ENCODE measurements at places on chromosomes 11 and 22.

DNA sequence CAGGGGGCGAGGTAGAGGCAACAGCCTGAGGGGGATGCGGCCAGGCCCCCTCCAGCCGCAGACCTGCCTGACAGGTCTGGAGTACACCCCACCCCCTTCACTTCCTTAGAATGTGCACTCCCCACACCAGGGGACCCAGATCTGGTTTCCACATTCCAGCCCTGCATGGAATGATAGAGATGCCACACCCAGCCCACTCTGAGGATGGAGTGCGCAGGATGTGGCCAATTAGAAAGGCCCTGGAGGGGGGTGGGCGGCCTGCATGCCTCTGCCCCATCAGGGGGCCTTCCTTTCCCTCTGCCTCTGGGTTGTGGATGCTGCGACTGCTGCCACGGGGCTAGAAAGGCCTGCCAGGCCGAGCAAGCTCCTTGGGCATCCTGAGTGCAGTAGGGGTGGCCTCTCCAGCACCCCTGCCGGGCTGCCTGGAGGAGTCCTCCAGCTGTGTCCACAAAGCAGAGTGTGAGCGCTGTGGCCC lies 28.2 kb upstream of the MGAT3 start:
- no peaks in the 10 kb centered on the region for H3K4me1 ChIP-seq
- H3K4me3 ChIP-seq: no peak overlapping the region
- no peak for DNase-seq
- H3K27ac ChIP-seq: no peak overlapping the region
- peaks cover 50% of the 10 kb centered on the region for H3K36me3 ChIP-seq

DNA sequence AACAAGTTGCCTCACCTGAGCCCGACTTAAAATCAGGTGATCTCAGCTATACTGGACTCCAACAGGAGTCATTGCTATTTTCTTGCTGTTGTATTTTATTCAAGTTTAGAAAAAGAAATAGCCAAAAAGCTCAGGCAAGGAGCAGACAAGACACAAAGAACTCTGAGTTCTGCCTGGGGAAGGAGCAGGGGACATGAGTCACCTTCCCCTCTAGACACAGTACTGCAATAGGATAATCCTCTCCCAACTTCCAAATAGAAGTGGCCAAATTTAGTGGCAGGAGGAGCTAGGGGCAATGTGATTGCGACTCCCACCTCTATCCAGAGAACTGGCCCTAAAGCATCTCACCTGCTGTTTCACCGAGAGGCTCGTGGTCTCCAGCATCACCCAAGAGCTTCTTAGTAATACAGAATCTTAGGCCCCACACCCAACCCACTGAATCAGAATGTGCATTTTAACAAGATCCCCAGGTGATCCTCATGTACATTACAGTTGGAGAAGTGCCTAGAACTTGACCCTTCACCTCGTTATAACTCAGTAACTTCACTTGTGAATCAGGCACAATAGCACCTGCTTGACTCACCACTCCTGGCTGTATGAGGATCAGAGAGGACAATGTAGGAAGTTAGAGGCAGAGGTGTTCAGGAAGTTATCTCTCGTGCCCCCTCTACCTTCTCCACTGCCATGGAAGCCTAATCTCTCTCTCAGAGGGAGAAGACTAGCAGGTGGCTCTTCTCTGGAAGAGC lies 56.8 kb upstream of the FBXO3 start:
- H3K27me3 ChIP-seq: peaks cover 5% of the 10 kb centered on the region
- H3K36me3 ChIP-seq: no peaks in the 10 kb centered on the region
- H3K27ac ChIP-seq: peak overlapping the region; percentile 4

- no peaks in the 10 kb centered on the region for H3K4me1 ChIP-seq
- no peaks in the 10 kb centered on the region for H3K36me3 ChIP-seq
Measured at GRCh38 chr22:44538518-44539315, 40.7 kb upstream of the RTL6 start.

- peaks cover 40% of the 10 kb centered on the region for H3K27me3 ChIP-seq
- H3K4me3 ChIP-seq: peak overlapping the region; percentile 22
- no peaks in the 10 kb centered on the region for H3K36me3 ChIP-seq
- DNase-seq: peak; percentile 80
- H3K27ac ChIP-seq: no peak overlapping the region
Measured at GRCh38 chr11:113474362-113475159, 637 bp downstream of the DRD2 start.

- H3K27me3 ChIP-seq: no peaks in the 10 kb centered on the region
- H3K36me3 ChIP-seq: peaks cover 20% of the 10 kb centered on the region
- H3K4me3 ChIP-seq: no peak overlapping the region
- no peak for DNase-seq
- H3K4me1 ChIP-seq: no peaks in the 10 kb centered on the region
- no peak overlapping the region for H3K27ac ChIP-seq
Measured at GRCh38 chr11:68767672-68768071, 16.4 kb upstream of the TESMIN start.

DNA sequence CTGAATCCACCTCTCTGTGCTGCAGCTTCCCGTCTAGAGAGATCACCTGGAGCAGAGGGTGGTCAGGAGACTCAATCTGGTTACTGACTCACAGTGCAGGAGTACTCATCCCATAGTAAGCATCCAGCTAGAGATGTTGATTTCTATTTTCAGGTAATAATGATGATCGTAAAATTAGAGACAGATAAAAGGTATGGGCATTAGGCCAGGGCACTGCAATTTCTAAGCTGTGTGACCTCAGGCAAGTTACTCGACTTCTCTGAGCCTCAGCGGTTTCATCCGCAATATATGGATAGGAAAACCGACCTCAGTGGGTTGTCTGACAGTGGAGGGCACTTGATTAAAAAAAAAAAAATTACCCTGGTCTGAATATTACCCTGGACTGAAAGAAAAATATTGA lies 13.8 kb upstream of the SAMM50 start:
- no peak overlapping the region for H3K4me3 ChIP-seq
- H3K4me1 ChIP-seq: no peaks in the 10 kb centered on the region
- DNase-seq: no peak
- peaks cover 48% of the 10 kb centered on the region for H3K36me3 ChIP-seq

DNA sequence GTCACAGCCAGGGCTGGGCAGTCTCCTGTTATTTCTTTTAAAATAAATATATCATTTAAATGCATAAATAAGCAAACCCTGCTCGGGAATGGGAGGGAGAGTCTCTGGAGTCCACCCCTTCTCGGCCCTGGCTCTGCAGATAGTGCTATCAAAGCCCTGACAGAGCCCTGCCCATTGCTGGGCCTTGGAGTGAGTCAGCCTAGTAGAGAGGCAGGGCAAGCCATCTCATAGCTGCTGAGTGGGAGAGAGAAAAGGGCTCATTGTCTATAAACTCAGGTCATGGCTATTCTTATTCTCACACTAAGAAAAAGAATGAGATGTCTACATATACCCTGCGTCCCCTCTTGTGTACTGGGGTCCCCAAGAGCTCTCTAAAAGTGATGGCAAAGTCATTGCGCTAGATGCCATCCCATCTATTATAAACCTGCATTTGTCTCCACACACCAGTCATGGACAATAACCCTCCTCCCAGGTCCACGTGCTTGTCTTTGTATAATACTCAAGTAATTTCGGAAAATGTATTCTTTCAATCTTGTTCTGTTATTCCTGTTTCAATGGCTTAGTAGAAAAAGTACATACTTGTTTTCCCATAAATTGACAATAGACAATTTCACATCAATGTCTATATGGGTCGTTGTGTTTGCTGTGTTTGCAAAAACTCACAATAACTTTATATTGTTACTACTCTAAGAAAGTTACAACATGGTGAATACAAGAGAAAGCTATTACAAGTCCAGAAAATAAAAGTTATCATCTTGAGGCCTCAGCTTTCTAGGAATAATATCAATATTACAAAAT lies 13.4 kb downstream of the OR51B4 start:
- no peaks in the 10 kb centered on the region for H3K36me3 ChIP-seq
- H3K4me3 ChIP-seq: no peak overlapping the region
- no peak overlapping the region for H3K27ac ChIP-seq
- H3K4me1 ChIP-seq: peaks cover 18% of the 10 kb centered on the region

- H3K4me3 ChIP-seq: no peak overlapping the region
- no peak for DNase-seq
- no peaks in the 10 kb centered on the region for H3K4me1 ChIP-seq
- H3K27ac ChIP-seq: no peak overlapping the region
Measured at GRCh38 chr11:2870460-2870859, 15.1 kb downstream of the CDKN1C start.

GRCh38 chr11:12100429-12100828 lies 10.0 kb upstream of the MICAL2 start:
- no peak overlapping the region for H3K27ac ChIP-seq
- no peaks in the 10 kb centered on the region for H3K27me3 ChIP-seq
- H3K36me3 ChIP-seq: no peaks in the 10 kb centered on the region
- H3K4me3 ChIP-seq: no peak overlapping the region
- DNase-seq: no peak

- H3K36me3 ChIP-seq: peaks cover 39% of the 10 kb centered on the region
- no peaks in the 10 kb centered on the region for H3K27me3 ChIP-seq
- H3K4me3 ChIP-seq: no peak overlapping the region
- peaks cover 8% of the 10 kb centered on the region for H3K4me1 ChIP-seq
- no peak overlapping the region for H3K27ac ChIP-seq
Measured at GRCh38 chr22:45154383-45154782, 9.3 kb upstream of the NUP50 start.

- peak overlapping the region; percentile 26 for H3K27ac ChIP-seq
- peaks cover 22% of the 10 kb centered on the region for H3K4me1 ChIP-seq
- no peaks in the 10 kb centered on the region for H3K27me3 ChIP-seq
Measured at GRCh38 chr22:38984224-38984623, 2.1 kb downstream of the APOBEC3B start.

DNA sequence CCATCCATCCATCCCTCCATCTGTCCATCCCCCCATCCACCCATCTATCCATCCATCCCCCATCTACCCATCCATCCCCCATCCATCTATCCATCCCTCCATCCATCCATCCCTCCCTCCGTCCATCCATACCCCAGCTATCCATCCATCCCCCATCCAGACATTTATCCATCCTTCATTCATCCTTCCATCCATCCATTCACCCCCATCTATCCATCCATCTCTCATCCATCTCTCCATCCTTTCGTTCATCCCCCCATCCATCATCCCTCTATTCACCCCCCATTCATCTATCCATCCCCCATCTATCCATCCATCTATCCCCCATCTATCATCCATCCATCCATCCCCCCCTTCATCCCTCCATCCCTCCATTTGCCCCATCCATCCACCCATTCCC lies 97.5 kb downstream of the MPPED1 start:
- peaks cover 11% of the 10 kb centered on the region for H3K4me1 ChIP-seq
- H3K36me3 ChIP-seq: no peaks in the 10 kb centered on the region
- no peak overlapping the region for H3K27ac ChIP-seq
- H3K4me3 ChIP-seq: no peak overlapping the region
- no peak for DNase-seq
- no peaks in the 10 kb centered on the region for H3K27me3 ChIP-seq

- no peak for DNase-seq
- no peaks in the 10 kb centered on the region for H3K36me3 ChIP-seq
- no peak overlapping the region for H3K27ac ChIP-seq
Measured at GRCh38 chr22:39457198-39457555, 365 bp downstream of the MGAT3 start.

GRCh38 chr11:114026355-114026754 lies 33.2 kb upstream of the ZBTB16 start:
- no peak for DNase-seq
- no peaks in the 10 kb centered on the region for H3K4me1 ChIP-seq
- H3K36me3 ChIP-seq: no peaks in the 10 kb centered on the region

GRCh38 chr11:113664981-113665710 lies 41.0 kb downstream of the TMPRSS5 start:
- no peak for DNase-seq
- H3K27me3 ChIP-seq: no peaks in the 10 kb centered on the region
- H3K4me1 ChIP-seq: peaks cover 10% of the 10 kb centered on the region
- H3K4me3 ChIP-seq: no peak overlapping the region

DNA sequence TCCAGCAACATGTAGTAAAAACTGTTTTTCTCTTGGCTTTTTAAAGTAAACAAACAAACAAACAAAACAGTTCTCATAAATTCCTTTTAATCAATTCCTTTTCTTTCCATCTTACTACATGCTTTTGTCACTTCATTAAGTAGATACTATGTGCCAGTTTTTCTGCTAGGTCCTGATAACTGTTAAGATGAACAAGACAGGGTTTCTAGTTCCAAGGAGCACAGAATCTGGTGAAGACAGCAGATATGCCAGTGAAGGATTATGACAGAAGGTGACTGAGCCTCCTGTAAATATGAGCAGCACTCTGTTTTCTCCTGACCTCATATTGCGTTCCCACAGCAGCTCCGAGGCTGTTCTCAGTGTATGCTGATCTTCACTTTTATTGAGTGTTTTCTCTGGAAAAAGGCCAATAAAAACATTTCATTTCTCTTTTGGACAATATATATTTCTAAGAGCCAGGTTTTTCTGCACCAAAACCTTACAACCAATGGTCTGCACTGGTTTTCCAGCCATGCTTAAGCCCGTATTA lies 45.8 kb downstream of the HEPHL1 start:
- no peaks in the 10 kb centered on the region for H3K27me3 ChIP-seq
- DNase-seq: no peak
- no peak overlapping the region for H3K27ac ChIP-seq
- no peak overlapping the region for H3K4me3 ChIP-seq
- H3K36me3 ChIP-seq: no peaks in the 10 kb centered on the region

- no peaks in the 10 kb centered on the region for H3K27me3 ChIP-seq
- no peaks in the 10 kb centered on the region for H3K4me1 ChIP-seq
- H3K4me3 ChIP-seq: no peak overlapping the region
- H3K36me3 ChIP-seq: no peaks in the 10 kb centered on the region
- DNase-seq: peak; percentile 44
Measured at GRCh38 chr11:68994161-68994893, 13.5 kb upstream of the MRGPRD start.

GRCh38 chr22:47356511-47357011 lies 594.1 kb downstream of the TBC1D22A start:
- H3K4me3 ChIP-seq: no peak overlapping the region
- no peaks in the 10 kb centered on the region for H3K27me3 ChIP-seq
- no peaks in the 10 kb centered on the region for H3K36me3 ChIP-seq

DNA sequence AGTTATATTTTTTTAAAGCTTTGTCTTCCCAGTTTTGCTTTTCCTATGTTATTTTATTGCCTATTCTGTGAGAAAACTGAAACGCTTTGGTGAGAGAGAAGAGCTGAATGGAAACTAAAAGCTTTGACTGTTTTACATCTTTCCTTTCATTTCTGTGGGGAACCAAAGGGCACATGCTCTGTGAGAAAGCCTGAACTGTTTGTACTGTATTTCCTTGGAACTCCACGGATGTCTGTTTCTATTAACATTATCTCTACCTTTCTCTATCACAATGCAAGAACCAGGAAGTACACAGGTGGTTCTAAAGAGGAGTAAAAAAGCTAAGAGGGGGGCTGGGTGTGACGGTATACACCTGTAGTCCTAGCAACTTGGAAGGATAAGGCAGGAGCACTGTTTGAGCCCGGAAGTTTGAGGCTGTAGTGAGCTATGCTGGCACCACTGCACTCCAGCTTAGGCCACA lies 43.8 kb downstream of the CELF1 start:
- no peaks in the 10 kb centered on the region for H3K27me3 ChIP-seq
- no peak overlapping the region for H3K4me3 ChIP-seq
- H3K4me1 ChIP-seq: peaks cover 71% of the 10 kb centered on the region
- H3K36me3 ChIP-seq: peaks cover 30% of the 10 kb centered on the region
- peak overlapping the region; percentile 90 for H3K27ac ChIP-seq

DNA sequence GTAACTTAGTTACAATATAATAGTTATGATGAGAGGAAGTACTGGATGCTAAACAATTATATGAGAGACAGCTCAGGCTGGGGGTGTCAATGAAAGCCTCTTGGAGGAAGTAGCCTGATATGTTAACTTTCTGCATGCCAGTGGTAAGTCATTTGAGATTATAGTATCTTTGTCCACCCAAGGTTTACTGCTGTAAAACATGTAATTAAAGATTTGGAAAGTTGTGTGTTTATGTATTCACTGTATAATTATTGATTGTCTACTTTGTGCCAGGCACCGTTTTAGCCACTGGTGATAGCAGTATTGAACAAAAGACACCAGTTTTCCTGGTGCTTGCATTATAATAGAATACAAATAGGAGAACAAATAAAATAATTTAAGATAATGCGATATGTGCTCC lies 624 bp upstream of the DNAJB7 start:
- DNase-seq: no peak
- H3K4me3 ChIP-seq: no peak overlapping the region
- H3K4me1 ChIP-seq: no peaks in the 10 kb centered on the region
- no peaks in the 10 kb centered on the region for H3K27me3 ChIP-seq

Measured in RWPE2 (cell line).